Stimulated activated CD8-positive, alpha-beta memory T cell treated with anti-CD3 and anti-CD28 coated beads, Interleukin-2, amount 100 ng/mL, for 1 hour (primary cell): ENCODE measurements at places on chromosomes 6 and 20.

DNA sequence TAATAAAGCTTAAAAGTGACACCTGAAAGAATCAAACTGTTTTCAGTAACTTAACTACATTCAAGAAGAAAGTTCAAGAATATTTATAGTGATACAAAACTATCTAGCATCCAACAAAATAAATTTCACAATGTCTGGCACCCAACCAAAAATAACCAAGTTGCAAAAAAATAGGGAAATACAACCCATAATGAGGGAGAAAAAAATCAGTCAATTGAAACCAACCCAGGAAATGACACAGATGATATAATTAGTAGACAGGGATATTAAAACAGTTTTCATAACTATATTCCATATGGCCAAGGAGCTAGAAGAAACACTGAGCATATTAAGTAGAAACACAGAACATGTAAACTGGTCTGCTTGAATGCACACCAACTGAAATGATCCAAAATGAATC lies 120.2 kb upstream of the BEND3 start:
- DNase-seq: no peak

GRCh38 chr20:42186337-42186736 lies 568.2 kb upstream of the CHD6 start:
- no peak for DNase-seq

DNA sequence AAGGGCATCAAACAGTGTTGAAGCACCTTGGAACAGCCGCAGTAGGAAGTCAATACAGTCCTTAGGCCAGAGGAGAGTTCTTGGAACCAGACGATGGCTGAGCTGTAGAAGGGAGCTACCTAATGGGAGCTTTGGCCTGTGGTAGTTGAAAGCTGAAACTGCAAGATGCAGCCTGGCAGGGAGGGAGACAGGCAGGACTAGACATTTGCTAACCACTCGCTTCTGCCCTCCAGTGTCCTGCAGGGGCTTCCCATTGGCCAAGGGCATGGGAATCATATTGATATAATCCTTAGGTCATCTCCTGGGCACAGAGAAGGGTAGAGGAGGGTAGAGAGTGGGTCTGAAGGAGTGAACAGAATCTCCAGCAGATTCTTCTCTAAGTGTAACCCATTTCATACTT lies 60.4 kb downstream of the TPD52L1 start:
- no peak for DNase-seq

GRCh38 chr6:41464481-41464880 lies 81.7 kb upstream of the FOXP4 start:
- DNase-seq: no peak

- DNase-seq: no peak
These were observed 2.4 kb downstream of the MARCKS start for GRCh38 chr6:113859349-113860180.

DNA sequence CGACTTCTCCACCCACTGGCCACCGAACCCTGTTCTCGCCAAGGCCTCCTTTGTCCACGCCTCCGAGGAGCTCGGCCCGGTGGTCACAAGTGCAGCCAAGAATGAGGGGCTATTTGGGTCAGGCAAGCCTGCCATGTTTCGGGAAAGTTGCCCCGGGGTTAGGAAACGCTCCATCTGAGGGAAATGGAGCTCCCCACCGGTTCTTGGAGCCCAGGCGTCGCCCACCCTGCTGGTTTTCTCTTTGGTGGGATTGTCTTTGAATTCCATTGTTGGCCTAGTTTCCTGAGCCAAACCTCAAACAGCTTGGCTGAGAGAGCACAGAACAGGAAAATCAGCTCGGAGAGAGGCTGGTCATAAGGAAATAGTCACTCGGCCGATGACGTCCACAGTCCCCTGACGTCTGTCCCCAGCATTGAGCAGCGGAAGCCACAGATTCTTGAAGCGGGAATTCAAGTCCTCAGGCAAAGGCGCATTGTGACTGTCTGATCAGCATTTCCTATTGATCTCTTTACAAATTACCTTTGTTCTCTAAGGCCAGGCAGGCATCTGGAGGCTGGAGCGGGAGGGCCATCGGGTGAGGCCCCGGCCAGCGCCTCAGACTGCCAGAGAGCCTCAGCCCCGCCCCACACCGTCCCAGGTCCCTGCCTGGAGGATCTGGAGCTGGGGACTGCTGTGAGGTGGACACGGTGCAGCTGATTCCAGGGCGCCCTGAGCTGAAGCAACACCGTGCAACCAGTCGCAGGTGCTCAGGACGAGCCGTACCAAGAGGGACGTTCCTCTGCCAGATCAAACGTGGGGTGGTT lies 138.6 kb downstream of the DLL1 start:
- no peak for DNase-seq

GRCh38 chr20:34875642-34876405 lies 588 bp upstream of the ACSS2 start:
- DNase-seq: no peak

- no peak for DNase-seq
These were observed 137.6 kb upstream of the RIN2 start for GRCh38 chr20:19620446-19620845.

GRCh38 chr6:159680104-159680503 lies 12.9 kb downstream of the SOD2 start:
- DNase-seq: no peak

DNA sequence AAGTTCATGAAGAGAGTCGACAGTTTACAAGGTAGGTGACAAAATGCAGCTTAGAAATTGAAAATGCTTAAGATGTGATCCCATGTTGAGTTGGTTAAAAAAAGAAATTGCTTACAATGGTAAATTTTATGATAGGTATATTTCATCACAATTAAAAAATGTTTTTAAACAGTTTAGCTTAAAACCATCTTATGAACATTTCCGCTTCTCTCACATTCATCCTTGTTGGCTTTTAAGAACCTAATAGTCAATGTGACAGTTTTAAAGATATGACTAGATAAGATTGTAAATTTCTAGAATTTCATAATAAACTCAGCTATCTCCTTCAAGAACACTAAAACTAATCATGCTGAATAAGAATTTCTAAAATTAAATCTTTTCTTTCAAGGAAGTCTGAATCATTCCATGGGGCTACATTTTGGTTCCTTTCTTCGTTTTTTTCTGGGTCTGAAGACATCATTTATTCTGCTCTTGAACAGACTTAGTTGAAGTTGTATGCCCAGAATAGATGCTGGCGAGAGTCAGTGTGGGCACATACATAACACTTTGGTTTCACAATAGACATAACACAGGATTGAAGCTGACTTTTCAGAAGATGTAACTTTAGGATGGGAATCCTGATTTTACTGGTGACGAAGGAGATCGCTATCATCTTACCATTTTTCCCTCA lies 35.9 kb upstream of the LTV1 start:
- DNase-seq: no peak

GRCh38 chr6:5684320-5685053 lies 322.2 kb downstream of the NRN1 start:
- no peak for DNase-seq

DNA sequence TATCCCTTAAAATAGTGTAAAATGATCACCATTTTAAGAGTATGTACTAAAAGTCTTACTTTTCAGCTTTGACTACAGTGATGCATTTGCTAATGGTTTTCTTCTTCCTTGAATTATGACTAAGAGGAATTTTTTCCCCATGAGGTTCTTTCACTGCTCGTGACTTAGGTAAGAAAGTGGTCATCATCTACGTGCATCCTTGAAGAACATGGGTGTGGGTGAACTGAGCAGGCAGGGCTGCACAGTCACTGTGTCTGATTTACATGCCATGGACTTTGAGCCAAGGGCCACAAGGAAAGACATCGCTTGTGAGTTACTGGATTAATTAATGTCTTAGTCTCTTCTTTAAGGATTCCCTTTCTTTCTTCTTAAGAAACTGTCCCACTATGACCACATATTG lies 33.3 kb downstream of the NQO2 start:
- no peak for DNase-seq

GRCh38 chr6:157952861-157953351 lies 28.8 kb upstream of the SYNJ2 start:
- no peak for DNase-seq

- no peak for DNase-seq
These were observed 15.8 kb downstream of the NFATC2 start for GRCh38 chr20:51526754-51527153.

GRCh38 chr6:87287251-87287650 lies 35.1 kb upstream of the SMIM8 start:
- no peak for DNase-seq
